ENCODE measurements at places on chromosomes 13 and 19. TPM values are rescaled to one million over a fixed set of nuclear protein-coding genes. Genes with fewer than 3 reads are reported as not detected.

Gene VWA8
- 16.3 TPM for total RNA-seq

Gene LGALS14
- not detected for total RNA-seq

Gene HSD17B14
- total RNA-seq = 0.98 TPM

Gene KPTN
- total RNA-seq = 5.9 TPM

Data from CD8-positive, alpha-beta T cell (primary cell).